Stimulated activated CD4-positive, alpha-beta T cell treated with anti-CD3 and anti-CD28 coated beads, Interleukin-2, amount 100 ng/mL, for 48 hours (primary cell): ENCODE measurements at places on chromosomes 7 and 10.
A peak's percentile ranks its signal among the peaks of the same experiment; 100 is the strongest.

- no peak for DNase-seq
Observed at GRCh38 chr7:135207406-135208101, 3.8 kb downstream of the WDR91 start.

- DNase-seq = no peak
Observed at GRCh38 chr10:111116762-111117445, 40.1 kb downstream of the ADRA2A start.

GRCh38 chr7:70599446-70600190 lies 532.3 kb upstream of the GALNT17 start:
- DNase-seq = no peak

GRCh38 chr7:110841840-110842545 lies 248.9 kb upstream of the LRRN3 start:
- DNase-seq = no peak

- DNase-seq = no peak
Observed at GRCh38 chr10:95503001-95503400, 58.2 kb downstream of the SORBS1 start.

DNA sequence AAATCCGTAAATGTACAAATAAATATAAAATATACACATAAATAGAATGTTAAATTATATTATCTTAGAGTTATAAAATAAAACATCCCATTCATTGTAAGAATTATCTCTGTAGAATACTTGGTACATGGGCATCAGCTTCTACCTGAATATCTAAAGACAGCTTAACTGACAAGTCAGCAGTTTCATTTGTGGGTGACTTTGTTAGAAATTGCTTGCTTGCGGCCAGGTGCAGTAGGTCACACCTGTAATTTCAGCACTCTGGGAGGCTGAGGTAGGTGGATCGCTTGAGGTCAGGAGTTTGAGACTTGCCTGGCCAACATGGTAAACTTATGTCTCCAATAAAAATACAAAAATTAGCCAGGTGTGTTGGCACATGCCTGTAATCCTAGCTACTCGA lies 14.6 kb downstream of the PCGF6 start:
- no peak for DNase-seq

GRCh38 chr10:70558871-70559810 lies 43.4 kb downstream of the PRF1 start:
- peak; percentile 68 for DNase-seq

DNA sequence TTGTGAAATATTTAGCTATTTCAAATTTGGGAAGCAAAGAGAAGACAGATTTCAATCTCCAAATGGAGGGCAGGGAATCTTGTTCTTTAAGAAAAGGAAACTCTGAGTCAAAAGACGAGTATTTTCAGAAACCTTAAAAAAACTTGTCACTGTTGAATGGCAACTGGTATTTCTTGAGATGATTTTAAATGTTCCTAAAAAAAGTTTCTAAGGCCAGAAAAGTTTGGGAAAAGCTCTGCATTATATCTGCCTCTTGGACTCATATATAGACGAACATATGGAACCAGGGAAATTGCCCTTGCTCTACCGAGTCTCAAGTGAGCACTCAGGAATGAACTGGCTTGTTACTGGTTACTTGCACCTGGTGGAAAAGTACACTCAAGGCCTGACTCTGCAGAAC lies 69.5 kb downstream of the ADAM22 start:
- no peak for DNase-seq

DNA sequence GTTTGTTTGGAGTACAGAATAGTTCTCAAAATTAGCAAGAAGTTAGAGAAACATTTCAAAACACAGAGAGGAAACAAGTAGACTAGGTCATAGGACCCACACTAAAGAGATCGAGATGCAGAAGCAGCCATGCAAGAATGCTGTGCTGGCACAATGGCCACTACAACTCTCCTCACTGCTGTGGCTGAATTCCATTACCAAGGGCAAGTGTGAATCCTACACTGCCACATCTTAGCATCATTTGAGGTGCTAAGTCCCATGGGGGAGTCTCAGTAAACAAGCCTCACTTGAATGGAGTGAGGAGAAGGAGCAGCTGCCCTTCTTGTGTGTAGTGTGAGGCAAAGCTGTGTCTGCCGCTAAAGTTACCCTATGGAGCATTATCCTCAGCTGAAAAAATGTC lies 56.7 kb downstream of the PCLO start:
- DNase-seq = no peak

- no peak for DNase-seq
Observed at GRCh38 chr7:113389112-113389646, 270.8 kb upstream of the SMIM30 start.

GRCh38 chr7:30206942-30207341 lies 72.2 kb downstream of the MTURN start:
- DNase-seq = no peak

GRCh38 chr10:22379059-22379458 lies 33.8 kb downstream of the SPAG6 start:
- peak; percentile 21 for DNase-seq

- DNase-seq = no peak
Observed at GRCh38 chr7:18558503-18558902, 63.0 kb downstream of the HDAC9 start.

DNA sequence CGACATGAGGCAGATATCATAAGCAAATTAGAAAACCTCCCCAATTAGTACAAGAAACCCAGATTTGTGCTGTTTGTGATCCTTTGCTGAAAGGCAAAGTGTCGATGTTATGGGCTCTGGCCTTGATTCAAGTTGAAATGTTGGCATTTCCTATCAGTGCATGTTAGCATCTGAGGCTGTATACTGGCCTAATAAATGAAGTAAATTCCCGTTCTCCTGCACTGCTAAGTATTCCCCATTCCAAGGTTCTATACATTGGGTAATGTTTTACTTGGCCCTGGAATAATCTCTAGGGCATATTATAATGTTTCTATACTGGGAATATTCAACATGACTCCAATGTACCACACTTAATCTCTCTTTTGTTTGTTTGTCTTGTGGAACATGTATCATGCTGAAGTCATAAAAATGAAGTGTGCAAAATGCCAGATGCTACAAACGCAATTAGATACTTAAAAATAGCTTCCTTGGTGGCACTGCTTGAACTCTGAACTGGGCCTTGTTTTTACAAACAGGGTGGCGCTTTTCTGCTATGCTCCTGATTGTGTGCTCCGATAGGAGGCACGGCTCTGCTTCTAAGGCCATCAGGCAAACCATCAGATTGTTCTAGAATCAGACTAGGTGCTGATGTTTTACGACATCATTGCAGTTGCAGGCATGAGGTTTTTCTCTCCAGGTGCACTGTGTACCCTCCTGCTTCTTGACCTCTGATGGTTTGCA lies 156.7 kb upstream of the TCF7L2 start:
- no peak for DNase-seq

- DNase-seq = no peak
Observed at GRCh38 chr10:8073691-8074416, 19.4 kb downstream of the GATA3 start.

DNA sequence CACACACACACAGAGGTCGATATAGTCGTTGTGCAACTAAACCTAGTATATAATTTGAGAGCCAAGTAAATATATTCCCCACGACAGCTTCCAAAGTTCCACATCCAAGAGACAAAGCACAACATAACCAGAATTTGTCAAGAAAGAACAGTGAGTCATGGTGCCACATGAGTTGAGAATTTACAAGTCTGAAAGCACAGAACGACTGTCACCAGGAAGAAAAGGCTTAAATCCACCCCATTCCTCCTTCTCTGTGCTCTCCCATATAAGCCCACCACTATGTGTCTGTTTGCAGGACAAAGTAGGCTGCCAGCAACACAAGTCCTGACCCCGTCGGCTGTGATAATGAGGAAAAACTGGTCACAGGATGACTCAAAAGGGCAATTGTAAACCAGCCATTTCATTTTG lies 32.8 kb downstream of the GSAP start:
- DNase-seq = no peak

- no peak for DNase-seq
Observed at GRCh38 chr10:26212511-26212910, 4.1 kb upstream of the GAD2 start.

GRCh38 chr7:141550386-141551093 lies 670 bp upstream of the AGK start:
- DNase-seq = no peak

- DNase-seq = no peak
Observed at GRCh38 chr10:67771200-67771599, 66.8 kb downstream of the DNAJC12 start.

DNA sequence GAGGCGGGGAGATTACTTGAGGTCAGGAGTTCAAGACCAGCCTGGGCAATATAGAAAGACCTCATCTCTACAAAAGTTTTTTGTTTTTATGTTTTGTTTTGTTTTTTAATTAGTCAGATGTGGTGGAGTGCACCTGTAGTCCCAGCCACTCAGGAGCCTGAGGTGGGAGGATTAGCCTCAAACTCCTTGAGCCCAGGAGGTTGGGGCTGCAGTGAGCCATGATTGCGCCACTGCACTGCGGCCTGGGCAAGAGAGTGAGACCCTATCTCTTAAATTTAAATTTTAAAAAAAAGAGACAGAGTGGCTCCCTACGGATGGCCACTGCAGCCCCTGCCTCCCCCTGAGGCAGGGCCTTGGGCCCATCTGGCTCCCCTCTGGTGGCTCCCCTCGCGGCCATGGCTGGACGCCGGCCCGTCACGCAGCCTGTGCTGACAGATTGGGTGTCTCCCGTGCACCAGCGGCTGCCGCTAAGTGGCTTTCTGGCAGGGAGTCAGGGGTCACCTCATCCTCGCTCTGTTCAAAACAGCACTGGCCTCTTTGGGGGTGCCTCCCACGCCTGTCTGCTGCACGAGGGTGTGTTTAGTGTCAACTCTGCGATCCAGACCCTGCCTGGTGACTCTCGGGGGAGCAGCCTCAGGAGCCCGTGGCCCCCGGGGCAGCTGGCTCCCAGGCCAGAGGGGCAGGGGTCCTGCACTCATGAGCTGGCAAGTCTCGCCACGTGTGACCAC lies 44.4 kb upstream of the ELN start:
- no peak for DNase-seq

- no peak for DNase-seq
Observed at GRCh38 chr10:111824128-111824527, 359.4 kb downstream of the GPAM start.

GRCh38 chr10:29407280-29407858 lies 118.5 kb downstream of the LYZL1 start:
- DNase-seq = no peak

- no peak for DNase-seq
Observed at GRCh38 chr7:117071551-117071950, 118.2 kb downstream of the ST7 start.

- no peak for DNase-seq
Observed at GRCh38 chr10:28293236-28294168, 9.4 kb downstream of the MPP7 start.
